ENCODE measurements at places on chromosomes 1 and 21. TPM values are rescaled to one million over a fixed set of nuclear protein-coding genes. Genes with fewer than 3 reads are reported as not detected.
A peak's percentile ranks its signal among the peaks of the same experiment; 100 is the strongest.

DNA sequence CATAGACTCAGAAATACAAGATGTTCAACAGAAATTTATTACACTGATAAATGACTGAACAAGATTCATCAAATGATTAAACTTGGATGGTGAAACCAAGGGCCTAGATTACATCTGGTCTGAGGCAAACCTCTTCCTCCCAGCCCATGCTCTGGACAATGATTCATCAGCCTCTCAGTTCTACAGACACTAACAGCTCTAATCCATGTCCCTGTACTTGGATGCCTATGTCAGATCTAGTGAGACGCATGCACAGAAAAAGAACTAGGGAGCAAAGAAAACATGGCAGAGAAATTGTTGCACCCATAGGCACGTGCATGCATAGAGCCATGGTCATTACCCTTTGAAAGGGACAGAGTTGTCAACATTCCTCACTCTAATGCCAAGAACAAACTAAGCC, 250.1 kb downstream of the KCNH1 start:
- peaks cover 11% of the 10 kb centered on the region for H3K27me3 ChIP-seq
- peak overlapping the region; percentile 14 for H3K4me3 ChIP-seq
- no peak overlapping the region for H3K27ac ChIP-seq
- no peaks in the 10 kb centered on the region for H3K36me3 ChIP-seq

Gene TIE1
- total RNA-seq, result 0.70 TPM

DNA sequence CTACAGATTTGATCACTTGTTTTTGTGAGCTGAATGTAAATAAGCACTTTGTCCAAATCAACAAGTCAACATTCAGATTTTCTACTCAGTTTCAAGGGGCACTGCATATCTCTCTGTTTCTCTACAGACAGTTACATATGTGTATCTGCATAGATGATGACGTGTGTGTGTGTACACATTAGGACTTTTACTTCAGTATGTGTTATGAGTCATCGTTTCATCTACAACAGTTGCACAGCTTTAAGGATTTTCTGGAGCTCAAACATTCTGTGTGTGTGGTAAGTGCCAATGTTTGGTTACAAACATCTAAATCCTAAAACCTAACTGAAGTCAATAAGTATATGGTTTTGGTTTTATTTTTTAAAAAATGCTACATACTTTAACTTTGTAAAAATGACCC, 494.5 kb upstream of the PBX1 start:
- H3K4me3 ChIP-seq, result no peak overlapping the region
- H3K27ac ChIP-seq, result no peak overlapping the region
- no peaks in the 10 kb centered on the region for H3K27me3 ChIP-seq

Gene SLFNL1
- not detected for total RNA-seq

DNA sequence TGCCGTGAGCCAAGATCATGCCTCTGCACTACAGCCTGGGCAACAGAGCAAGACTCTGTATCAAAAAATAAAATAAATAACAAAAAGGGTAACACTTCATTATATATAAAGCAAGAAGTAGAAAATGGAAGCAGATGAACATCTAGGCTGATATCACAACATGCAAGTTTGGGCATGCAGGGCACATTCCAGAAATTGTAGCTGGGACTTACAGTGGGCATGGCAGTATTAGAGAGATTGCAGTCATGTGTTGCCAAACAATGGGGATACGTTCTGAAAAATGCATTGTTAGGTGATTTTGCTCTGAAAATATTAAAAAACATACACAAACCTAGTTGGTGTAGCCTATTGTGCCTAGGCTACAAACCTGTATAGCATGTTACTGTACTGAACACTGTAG, 441.0 kb upstream of the PRMT6 start:
- H3K4me3 ChIP-seq, result no peak overlapping the region
- DNase-seq, result no peak
- H3K27ac ChIP-seq, result no peak overlapping the region

GRCh38 chr21:15826147-15826780, 96.5 kb downstream of the USP25 start:
- no peak overlapping the region for H3K27ac ChIP-seq
- peak; percentile 68 for DNase-seq
- no peaks in the 10 kb centered on the region for H3K27me3 ChIP-seq
- H3K4me3 ChIP-seq, result no peak overlapping the region
- peaks cover 41% of the 10 kb centered on the region for H3K36me3 ChIP-seq

Data from endodermal cell (in vitro differentiated cells).